ENCODE measurements at places on chromosomes 1 and 21.

DNA sequence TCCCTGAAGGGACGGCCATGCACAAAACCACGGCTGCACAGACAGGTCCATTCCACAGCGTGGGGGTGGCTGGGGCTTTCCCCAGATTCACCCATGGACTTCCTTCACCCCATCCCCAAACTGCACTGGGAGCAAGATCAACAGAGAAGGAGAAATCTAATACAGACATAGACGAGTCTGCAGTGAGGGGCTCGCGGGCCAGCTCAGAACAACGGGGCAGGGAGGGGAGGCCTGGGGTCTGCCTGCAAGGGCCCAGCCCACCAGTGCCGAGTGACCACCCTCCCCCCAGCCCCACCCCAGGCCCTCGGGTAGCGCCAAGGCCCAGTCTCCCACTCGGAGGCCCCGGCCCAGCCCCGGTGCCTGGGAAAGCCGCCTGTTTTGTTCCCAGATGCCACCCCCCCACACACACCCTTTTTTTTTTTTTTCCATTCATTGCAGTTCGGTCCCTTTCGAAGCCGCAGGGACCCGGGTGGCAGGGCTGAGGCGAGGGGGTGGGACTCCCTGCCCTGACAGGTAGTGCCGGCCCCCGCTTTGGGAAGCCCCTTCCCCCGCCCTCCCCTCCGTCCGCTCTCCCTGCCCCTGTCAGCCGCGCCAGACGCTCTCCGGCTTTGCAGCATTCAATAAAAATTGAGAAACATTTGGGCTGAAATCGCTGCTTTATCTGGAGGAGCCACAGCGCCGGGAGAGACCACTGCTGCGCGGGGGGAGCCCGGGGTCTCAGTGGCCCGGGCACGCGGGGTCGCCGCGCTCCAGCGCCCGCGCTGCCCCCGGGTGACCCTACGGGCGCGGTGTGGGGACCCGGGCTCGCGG, 543 bp upstream of the EPHB2 start:
- DNase-seq = no peak

GRCh38 chr1:202289009-202289408, 52.7 kb downstream of the UBE2T start:
- no peak for DNase-seq

DNA sequence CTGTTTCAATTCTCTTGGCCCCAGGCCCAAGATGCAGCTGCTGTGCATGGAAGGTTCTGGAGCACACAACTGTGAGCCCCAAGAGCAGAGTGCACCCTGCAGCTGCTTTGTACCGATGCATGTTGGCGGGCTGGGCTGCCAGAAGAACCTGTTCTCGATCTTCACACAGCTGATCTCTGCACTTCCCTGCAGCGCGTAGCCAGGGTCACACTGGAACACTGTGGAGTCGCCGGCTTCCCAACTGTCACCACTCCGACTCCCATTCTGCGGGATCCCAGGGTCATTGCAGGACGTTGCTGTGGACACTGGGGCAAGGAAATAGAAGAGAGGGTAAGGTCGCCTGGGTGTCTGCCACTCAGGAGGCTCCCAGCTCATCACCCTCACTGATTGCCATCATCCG, 185.4 kb downstream of the ZSCAN20 start:
- DNase-seq = no peak

DNA sequence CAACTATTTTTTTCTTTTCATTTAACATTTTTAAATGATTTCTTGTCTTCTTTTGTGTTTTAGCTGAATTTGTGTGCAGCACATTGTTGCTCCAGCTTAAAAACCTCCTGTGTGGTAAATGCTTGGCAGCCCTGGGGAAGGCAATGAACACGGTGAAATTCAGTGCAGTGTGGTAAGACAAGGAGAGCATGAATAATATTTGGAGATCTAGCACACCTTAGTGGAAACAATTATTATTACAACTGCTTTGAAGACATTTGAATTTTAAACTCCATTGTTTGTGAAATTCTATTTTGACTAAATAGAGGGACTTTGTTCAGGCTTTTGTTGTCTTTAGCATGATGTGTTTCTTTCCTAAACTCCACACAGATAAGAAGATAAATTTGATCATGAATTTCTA, 242.6 kb upstream of the CXADR start:
- no peak for DNase-seq

- no peak for DNase-seq
Observed at GRCh38 chr1:214632091-214632490, 29.1 kb downstream of the CENPF start.

DNA sequence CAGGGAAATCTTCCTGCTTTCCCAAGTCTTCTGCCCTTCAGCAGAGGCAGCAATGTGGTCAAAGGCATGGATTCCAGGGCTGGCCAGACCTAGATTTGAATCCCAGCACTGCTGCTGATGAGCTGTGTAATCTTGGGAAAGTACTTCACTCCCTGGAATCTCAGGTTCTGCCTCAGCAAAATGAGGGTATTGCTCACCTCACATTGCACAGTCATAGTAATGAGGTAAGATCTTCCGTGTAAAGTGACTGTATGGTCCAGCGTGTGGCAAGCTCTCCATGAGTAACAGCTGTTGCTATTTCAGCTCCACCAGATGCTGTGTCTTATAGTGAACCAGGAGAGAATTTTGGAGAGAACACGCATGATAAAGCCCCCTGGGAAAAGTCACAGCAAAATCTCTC, 56.1 kb upstream of the F3 start:
- no peak for DNase-seq

GRCh38 chr1:225406976-225407725, 20.7 kb downstream of the LBR start:
- no peak for DNase-seq
